Stimulated activated CD8-positive, alpha-beta memory T cell treated with anti-CD3 and anti-CD28 coated beads, Interleukin-15, amount 100 ng/mL, for 1 hour (primary cell): ENCODE measurements at places on chromosomes 7 and 10.

DNA sequence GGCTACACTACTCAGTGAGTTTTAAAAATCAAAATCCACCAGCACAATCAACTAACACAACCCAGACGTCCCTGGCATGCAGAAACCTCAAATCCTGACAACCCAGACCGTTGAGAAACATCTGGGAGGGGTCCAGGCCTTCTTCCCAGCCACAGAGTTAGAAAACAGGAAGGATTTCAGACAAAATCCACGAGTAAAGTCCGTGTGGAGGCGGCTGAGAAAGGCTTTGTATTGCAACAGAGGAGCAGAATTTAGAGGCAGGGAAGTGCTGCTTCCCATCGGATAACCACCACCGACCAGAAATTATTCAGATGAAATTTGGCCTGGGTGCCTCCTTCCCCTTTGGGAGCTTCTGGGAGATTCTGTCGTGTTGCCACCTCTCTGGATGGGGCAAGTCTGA lies 61.5 kb downstream of the TNS3 start:
- no peak for DNase-seq

- no peak for DNase-seq
These were observed 15.9 kb downstream of the GBF1 start for GRCh38 chr10:102261196-102261595.

- DNase-seq, result no peak
These were observed 4.3 kb upstream of the YKT6 start for GRCh38 chr7:44196450-44196872.

GRCh38 chr10:92156874-92157773 lies 133.8 kb downstream of the CPEB3 start:
- DNase-seq, result no peak

GRCh38 chr7:29647020-29647654 lies 83.5 kb downstream of the PRR15 start:
- no peak for DNase-seq

GRCh38 chr10:74035303-74035702 lies 37.4 kb downstream of the VCL start:
- DNase-seq, result no peak

DNA sequence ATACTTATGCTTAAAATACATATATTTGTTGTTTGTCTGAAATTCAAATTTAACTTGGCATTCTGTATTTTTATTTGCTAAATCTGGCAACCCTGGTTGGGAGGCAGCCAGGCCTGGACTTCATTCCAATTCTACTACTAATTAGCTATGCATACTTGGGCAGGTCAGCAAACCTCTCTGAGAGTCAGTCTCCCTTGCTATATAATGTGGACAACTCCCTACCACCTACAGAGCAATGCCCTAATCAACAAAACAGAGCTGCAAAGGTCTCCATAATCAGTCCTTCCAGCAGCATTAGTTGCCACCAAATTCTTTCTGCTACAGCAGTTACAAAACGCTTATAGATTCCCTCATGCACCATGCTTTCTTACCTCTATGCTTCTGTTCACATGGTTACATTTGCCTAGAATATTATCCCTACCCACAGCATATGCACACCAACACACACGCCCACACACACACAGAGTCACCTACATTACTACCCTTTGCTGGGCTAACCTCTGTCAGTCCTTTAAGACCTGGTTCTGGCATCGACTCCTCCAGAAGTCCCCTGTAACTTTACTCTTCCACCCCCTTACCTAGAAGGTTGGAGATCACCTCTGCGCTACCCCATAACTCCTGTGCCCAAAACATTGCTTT lies 188.7 kb downstream of the FGFR2 start:
- no peak for DNase-seq

DNA sequence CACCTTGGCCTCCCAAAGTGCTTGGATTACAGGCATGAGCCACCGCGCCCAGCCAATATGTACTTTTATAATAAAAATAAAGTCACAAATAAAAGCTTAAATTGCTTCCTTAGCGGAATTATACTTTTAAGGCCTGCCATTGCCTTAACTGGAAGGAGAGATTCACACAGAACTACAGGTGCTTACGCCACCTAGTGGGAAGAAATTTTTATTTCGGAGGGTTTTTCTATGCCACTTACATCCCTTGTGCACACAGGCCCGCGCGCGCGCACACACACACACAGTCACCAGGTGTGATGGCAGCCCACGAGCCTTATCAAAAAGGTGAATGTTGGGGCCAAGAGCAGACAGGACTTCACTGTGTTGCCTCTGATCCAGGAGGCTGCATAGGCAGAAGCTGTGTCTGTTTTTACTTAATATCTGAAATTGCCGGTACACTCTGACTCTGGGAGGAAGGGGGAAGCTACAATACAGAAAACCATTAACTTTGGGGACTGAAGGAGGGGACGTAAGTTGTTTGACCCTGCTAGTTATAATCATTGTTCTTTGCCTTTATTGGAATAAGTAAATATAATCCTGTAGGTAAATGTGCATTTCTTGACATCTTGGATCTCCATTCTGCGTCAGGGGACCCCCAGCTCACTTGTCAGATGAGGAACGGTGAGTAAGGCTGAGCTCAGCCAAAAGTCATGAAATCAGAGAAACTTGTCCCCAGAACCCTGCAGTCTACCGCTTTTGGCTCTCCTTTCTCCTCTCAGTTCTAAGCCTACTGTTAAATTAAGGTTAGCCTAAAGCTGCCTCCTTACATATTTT lies 87.1 kb downstream of the SLC16A9 start:
- no peak for DNase-seq

- DNase-seq, result no peak
These were observed 229.2 kb downstream of the GPAM start for GRCh38 chr10:111954386-111954785.

DNA sequence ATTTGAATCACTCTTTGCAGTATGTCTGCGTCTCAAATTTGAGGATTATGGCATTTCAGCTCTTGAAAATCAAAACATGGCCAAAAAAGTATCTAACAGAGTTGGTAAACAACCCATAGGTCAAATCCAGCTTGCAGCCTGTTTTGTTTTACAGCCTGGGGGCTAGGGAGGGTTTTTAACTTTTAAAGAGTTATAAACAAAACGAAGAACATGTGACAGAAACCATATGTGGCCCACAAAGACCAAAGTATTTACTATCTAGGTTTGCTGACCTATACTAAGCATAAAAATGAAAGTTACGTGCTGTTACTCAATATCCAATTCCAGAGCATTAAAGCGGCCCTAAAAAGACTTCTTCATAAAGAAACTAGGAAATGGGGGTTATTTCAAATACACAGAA lies 55.5 kb upstream of the STARD3NL start:
- DNase-seq, result no peak

- DNase-seq, result no peak
These were observed 57.1 kb upstream of the TM9SF3 start for GRCh38 chr10:96643920-96644319.

DNA sequence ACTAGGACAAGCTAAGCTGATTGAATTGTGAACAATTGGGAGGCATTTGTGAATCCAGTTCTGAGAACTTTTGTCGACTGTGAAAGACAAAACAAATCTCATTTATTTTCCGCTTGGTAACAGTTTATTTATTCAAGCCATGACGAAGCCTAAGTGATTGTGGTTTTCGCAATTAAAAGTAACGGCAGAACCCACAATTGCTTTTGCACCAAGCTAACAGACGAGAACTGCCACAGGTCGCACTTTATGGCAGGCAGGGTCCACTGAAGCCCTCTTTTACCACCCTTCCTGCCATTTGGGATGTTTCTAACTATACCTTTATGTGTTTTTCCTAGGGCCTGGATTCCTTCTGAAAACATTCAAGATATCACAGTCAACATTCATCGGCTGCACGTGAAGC lies 111.2 kb downstream of the ZMYND11 start:
- DNase-seq, result no peak

DNA sequence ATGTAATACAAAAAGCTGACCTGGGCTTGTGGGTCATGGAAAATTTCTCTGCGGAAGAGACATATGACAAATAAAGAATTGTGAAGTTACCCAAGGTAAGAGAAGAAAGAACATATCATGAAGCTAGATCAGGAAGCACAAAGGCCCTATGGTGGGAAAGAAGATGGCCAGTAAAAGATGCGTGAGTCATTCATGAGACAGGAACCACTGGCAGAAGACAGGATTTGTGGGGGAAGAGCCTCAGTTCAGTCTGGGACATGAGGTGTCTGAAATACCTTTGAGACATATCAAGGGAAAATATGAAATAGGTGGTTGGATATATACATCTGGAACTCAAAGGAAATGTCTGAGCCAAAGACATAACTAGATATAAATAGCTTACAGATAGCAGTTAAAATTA lies 27.7 kb upstream of the AMPH start:
- DNase-seq, result no peak

DNA sequence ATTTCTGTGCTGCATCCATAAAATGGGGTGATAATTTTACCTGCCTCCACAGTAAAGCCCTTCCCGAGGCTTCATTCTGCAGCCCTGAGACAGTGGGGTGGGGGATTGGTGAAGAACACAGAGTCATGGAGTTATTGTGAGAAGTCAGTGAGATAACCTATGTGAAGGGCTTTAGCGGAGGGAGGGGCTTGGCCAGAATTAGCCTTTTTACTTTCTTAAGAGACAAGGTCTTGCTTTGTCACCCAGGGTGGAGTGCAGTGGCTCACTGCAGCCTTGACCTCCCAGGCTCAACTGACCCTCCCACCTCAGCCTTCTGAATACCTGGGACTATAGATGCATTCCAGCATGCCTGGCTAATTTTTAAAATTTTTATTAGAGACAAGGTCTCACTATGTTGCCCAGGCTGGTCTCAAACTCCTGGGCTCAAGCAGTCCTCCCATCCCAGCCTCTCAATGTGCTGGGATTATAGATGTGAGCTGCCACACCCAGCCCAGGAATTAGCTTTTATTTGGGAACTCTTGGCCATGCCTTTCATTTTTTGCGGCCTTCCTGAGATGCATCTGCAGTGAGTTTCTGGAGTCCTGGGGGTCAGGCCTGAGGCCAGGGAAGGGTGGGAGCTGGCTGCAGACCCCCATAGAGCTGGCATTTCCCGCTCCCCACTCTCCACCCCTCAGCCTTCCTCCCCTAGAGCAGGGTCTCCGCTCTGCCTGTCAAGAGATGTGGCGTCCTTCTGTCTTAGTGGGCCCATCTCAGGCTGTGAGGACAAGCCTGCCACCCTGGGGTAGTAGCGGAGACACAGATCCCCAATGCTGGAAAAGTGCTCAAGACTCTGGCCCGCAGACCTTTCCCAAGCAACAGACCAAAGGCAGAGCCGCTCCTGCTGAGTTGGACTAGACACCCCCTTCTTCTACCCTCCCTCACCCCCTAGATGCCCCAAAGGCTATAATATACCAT lies 77.0 kb downstream of the ZMIZ1 start:
- no peak for DNase-seq

GRCh38 chr7:80884511-80885195 lies 34.2 kb downstream of the SEMA3C start:
- DNase-seq, result no peak

DNA sequence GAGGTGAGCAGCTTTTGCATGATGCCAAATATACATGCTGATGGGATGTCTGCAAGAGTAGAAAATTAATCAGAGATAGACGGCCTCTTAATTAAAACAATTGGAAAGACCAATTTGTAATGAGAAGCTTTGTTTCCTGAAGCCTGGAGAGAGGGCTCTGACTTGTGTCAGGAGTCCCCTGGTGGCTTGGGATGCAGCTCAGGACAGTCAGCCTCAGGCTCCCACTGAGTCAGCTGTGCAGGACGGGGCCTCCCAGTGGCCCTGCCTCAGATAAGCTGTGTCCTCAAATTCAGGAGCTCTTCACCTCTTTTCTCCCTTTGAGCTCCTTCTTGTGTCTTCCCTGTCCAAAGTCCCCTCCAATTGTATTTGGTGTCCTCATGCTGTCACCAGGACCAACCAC lies 438.9 kb upstream of the PODXL start:
- DNase-seq, result no peak

DNA sequence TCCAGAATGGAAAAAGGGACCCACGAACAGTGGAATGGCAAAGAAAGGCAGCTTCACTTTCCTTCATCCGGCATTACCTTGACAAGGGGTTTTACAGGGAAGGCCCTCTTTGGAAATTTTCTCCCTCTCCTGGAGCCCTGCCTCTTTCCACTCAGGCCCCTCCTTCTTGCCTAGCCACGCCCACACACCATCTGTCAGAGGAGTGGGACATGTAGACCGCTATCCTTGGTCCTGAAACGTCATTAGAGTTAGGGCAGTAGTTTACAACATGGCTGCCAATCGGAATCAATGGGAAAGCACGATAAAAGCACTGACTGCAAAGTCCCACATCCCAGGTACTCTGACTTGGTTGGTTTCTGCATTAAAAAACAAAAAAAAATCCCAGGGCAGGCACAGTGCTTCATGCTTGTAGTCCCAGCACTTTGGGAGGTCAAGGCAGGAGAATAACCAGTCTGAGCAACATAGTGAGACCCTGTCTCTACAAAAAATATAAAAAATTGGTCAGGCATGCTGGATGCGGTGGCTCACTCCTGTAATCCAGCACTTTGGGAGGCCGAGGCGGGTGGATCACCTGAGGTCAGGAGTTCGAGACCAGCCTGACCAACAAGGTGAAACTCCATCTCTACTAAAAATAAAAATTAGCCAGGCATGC lies 96.4 kb downstream of the MARCHF5 start:
- DNase-seq, result no peak

DNA sequence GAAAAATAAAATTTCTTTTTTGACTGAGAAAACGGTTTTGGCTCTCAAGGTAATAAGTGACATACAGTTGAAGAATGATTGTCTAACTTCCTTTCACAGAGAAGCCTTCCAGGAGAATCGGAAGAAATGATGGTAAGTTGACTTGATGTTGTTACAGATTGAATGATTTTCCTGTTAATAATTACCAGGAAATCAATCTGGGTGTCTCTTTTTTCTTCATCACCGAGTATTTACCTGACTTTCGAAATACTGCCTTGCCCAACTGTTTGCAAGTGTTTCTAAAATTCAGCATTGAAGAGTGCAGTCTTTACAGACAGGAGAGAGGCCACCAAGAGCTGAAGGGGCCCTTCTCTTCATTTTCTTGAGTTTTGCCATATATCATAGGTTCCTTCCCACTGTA lies 4.0 kb downstream of the ITIH2 start:
- no peak for DNase-seq

- no peak for DNase-seq
These were observed 973 bp downstream of the PPP3CB start for GRCh38 chr10:73494877-73495225.
